ENCODE measurements at places on chromosomes 13 and 19. TPM values are rescaled to one million over a fixed set of nuclear protein-coding genes. Genes with fewer than 3 reads are reported as not detected.

- no peak for DNase-seq
Measured at GRCh38 chr13:41017159-41017558, 2.0 kb downstream of the ELF1 start.

- DNase-seq, result no peak
Measured at GRCh38 chr13:112521073-112521685, 66.8 kb downstream of the TUBGCP3 start.

DNA sequence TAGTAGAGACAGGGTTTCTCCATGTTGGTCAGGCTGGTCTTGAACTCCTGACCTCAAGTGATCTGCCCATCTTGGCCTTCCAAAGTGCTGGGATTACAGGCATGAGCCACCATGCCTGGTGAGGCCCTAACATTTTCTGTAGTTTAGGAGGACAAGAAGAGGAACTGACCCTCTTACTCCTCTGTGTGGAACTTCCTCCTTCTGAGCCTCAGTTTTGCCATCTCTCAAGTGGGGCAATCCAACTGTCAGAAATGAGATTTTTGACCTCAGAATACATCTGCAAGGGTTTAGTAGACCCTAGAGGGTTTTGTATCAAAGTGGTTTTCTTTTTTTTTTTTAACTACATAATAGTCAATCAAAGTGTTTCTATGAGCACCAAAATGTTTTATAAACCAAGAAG, 2.4 kb downstream of the DKKL1 start:
- DNase-seq, result no peak

- DNase-seq, result no peak
Measured at GRCh38 chr13:66794340-66795031, 435.6 kb downstream of the PCDH9 start.

- no peak for DNase-seq
Measured at GRCh38 chr13:22253107-22253506, 582.2 kb downstream of the FGF9 start.

GRCh38 chr19:57374179-57374578, 10.8 kb downstream of the TRAPPC2B start:
- DNase-seq, result no peak

GRCh38 chr13:114082849-114083645, 49.4 kb downstream of the RASA3 start:
- no peak for DNase-seq

DNA sequence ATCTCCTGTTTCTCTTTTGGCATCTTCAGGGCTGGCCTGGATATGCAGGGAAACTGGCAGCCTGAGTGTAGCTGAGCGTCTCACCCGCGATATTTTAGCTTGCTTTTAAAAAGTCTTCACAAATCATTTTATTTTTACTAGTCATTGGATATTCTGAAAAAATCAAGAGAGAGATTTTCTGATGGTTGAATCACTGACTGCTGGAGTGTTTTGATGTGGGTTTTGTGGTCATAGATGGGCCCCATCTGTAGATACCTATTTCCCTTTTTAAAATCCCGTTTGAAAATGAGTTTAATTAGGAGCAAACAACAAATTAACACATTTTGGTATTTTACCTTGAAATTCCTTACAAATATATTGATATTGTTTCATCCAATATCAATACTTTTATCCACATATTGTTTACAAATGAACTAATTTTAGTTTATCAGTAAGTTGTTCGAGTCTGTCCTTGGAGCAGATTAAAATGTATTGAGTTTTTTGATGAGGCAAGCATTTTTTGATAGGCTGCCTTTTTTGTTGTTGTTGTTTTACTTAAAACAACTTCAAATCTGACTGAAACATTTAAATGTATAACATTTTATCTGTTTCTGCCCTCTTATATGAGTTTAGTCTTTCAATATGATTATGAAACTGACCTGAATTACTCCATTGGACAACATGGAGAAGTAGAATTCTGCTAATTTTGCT, 21.5 kb upstream of the OXGR1 start:
- no peak for DNase-seq

DNA sequence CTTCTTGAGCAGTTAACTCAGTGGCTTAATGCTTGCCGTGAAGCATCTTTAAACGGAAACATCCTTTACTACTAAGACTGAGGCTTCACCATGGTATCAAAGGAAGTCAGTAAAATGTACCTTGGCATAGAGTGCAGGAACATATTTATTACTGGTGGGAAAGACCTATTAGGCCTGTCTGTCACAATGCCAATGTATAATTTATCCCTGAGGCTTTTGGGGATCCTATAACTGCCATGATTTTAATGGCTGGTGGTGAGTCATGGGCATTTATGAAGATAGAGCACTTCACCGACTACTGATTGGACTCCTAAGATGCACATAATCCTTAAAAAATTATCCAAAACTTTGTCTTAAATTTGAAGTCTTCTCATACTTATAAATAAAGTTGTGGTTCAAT, 79.6 kb downstream of the FGF14 start:
- no peak for DNase-seq

The OR7E24 gene
- not detected for polyA plus RNA-seq

The ERICH6B gene
- polyA plus RNA-seq, result 1.1 TPM

All from right renal cortex interstitium (tissue), 3 donors.